ENCODE measurements at places on chromosomes 6 and 20. TPM values are rescaled to one million over a fixed set of nuclear protein-coding genes. Genes with fewer than 3 reads are reported as not detected.

The ZFAND3 gene
- total RNA-seq = 19.2 TPM

The ZNF391 gene
- 2.5 TPM for total RNA-seq

The MTO1 gene
- 24.8 TPM for total RNA-seq

The SASH1 gene
- total RNA-seq = 71.7 TPM
